NCI-H1436 treated with DMSO at 0.1 percent for 48 hours (cell line): ENCODE measurements at places on chromosomes 12 and 14.

- DNase-seq, result no peak
Observed at GRCh38 chr14:92459950-92460421, 53.6 kb upstream of the RIN3 start.

GRCh38 chr14:80621701-80622100 is 319.8 kb downstream of the CEP128 start:
- no peak for DNase-seq

GRCh38 chr12:103036581-103037214 is 79.2 kb downstream of the ASCL1 start:
- DNase-seq, result no peak

DNA sequence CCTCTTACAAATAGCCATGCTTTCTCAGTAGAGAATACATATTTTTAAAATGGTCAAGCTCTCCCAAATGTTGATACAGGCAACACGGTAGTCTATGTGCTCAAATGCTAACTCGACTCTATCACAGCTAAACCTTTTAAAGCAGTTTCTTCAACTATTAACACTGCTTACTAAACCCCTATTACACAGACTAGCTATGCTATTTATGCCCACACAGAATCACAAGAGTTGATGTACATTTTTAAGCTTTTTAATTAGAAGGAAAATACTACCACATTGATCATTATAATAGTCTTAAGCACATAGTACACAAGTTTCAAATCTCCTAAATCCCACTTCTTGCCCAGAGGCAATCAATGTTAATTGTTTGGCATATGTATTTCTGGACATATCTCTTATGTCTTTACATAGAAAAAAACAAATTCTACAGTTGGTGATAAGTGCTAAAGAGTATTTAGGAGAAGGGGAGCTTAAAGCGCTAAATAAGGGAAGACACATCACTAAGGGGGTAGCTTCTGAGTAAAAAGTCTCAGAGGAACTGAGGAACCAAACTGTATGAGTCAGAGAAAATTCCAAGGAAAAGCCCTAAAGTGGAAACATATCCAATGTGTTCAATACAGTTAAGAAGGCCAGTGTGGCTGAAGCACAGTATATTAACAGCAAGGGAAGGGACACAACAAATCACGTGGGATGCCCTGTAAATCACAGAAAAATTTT is 13.7 kb downstream of the HNRNPC start:
- no peak for DNase-seq

GRCh38 chr14:68111853-68112270 is 292.3 kb downstream of the RAD51B start:
- no peak for DNase-seq

- DNase-seq, result no peak
Observed at GRCh38 chr12:121295116-121295745, 1.3 kb downstream of the CAMKK2 start.

GRCh38 chr14:49516286-49516685 is 69.9 kb downstream of the RPS29 start:
- no peak for DNase-seq

DNA sequence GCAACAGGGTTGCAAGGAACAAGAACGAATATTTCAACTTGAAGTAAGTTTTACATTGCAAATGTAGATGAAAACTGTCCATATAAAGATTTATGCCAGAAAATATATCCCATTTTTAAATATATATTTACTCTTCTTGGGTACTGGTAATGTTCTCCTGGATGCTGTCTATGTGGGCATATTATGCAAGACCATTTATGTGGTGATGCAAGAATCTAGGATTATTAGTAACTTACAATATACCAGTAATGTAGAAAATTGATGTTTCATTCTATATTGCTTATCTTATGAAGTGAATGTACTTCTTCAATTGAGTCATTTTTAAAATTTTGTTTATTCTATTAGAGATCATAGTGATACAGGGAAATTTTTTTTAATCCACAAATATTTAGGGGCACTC is 25.1 kb downstream of the FGFR1OP2 start:
- DNase-seq, result no peak
